ENCODE measurements at places on chromosomes 5 and 9.

DNA sequence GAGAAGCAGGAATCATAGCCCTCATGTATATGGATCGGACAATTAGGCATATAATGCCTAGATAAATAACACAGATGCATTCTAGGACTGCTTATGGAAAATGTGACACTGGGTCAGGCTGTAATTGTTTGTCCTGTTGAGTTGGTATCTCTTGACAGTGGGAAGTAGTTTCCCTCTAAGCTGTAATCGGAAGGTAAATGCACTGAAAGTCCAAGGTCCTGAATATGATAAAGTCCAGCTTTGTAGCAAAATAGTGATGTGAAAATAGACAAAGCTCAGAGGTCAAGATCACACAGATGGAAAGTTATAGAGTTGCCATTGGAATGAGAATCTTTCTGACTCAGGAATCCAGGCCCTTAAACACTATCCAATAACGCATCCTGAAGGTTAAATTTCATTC lies 214.2 kb downstream of the GABRB2 start:
- no peak for DNase-seq

GRCh38 chr5:178288401-178289368 lies 56.1 kb upstream of the PHYKPL start:
- no peak for DNase-seq

DNA sequence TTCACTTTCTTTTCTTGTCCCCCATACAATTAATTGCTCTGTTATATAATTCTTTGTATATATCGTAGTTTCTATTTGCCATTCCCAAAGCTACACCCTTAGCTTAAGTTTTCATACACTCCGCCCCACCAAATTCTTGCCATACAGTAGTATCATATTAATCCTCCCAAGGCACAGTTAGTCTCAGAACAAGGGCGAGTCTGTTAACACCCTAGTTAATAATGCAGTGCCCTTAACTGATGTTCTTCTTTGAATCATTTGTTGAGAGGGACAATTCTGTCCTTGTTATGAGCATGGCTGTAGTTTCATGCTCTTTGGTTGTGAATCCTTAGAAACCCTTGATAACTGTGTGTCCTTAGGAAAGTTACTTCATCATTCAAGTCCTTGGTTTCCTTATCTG lies 206.2 kb downstream of the CFAP90 start:
- no peak for DNase-seq

DNA sequence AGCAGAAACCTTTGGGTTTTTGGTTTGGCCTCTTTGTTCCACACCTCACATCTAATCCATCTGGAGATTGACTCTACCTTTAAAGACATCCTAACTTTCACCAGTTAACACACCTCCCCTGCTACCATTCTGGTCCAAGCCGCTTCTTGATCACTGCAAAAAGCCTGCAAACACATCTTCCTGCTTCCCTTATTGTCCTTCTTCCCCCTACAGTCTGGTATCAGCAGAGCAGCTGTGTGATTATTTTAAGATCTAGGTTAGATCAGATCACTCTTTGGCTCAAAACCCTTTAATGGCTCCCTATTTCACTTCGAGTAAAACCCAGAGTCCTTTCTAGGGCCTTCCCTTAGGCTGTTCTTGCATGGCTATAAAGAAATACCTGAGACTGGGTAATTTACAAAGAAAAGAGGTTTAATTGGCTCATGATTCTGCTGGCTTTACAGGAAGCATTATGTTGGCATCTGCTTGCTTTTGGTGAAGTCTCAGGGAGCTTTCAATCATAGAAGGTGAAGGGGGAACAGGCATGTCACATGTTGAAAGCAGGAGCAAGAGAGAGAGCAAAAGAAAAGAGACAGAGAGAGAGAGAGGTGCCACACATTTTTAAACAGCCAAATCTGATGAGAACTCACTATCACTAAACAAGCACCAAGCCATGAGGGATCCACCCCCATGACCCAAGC lies 1.5 kb upstream of the TEX10 start:
- DNase-seq, result no peak

GRCh38 chr5:119405419-119405818 lies 46.9 kb upstream of the HSD17B4 start:
- peak; percentile 63 for DNase-seq

GRCh38 chr5:51203598-51203997 lies 179.7 kb upstream of the ISL1 start:
- DNase-seq, result no peak

DNA sequence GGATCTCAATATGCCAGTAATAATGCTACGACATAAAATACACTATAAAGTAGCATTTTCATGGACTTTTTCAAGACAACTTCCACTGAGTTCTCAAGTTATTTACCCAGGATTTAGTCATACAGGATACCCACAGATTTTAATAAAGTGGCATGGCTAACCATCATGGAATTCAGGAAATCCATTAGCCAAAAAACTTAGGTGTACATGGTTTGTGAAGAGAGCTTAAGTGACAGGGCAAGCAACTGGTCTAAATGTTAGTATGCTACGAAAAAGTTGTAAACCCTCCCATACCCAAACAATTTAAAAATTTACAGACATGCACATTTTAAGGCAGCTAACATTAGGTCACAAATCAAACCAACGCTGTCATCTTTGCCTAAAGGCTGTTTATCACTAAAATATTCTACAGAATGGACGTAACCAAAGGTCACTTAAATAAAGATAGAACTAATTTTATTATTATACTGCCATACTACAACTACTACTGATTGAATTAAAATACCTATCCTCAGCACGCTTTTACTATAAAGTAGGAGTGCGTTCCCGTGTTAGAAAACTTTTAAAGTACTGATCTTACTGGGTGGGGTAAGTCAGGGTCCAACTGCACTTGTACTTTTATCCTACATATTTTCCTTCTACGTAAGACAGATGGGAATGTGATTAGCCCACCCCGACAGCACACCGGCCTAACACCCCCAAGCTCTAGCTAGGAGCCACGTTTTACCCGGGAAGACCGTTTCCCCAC lies 1.1 kb downstream of the UBTD2 start:
- no peak for DNase-seq

DNA sequence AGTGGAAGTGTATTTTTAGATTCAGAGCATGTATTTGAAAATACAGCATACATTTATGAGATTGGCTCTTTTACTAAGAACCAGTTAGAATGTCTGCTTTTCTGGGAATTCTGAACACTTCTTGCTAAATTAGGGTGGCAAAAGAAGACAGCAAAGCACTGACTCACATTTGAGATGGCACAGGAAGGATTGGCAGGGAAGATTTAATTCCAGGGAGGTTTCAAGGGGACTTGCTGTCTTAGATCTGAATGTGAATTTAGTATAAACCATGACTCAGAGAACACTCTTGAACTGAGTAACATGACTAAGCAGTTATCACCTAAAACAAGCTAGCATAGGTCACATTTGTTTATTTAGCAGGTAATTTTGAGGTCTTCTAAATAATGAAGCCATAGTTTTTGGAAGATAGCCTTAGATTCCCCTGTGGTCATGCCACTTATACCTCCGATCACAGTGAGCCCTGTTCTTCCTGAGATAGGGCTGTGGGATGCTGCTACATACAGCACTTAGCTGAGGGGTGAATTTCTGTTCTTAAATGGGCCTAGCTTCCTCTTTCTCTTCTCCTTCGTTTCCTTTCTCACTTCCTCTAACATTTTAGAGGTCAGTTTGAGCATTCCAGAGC lies 173.8 kb downstream of the PCSK1 start:
- DNase-seq, result peak; percentile 53

DNA sequence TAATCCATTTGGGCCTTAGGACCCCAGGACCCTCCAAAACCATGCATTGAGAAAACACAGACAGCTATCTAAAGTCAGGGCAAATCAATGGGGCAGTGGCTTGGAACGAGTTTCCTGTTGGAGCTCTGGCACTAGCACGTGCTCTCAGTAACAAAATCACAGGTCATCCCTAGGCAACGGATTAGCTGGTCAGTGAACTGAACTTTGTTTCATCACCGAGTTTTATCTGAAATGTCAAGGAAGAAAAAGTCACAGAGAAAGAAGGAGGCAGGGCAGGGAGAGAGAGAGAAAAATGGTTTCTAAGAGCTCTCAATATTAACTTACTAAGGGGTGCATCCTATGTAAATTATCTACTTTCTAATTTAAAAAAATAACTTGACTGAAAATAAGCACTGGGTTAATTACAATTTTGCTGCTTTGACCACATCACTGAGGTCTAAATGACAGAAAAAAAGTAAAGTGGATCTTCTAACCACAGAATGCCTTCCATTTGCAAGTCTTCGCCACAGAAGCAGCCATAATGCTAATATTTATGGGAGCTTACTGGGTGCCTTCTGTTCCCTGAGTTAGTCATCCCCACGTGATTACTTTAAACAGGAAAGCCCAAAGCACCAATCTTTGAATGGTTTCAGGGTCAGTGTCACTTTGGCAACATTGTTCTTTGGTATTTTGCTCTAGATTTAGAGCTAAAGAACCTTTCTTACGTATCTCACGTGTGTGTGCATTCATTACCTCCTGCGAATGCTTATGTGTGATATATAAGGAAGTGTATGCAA lies 503.9 kb downstream of the RASEF start:
- DNase-seq, result no peak

GRCh38 chr9:109945573-109945972 lies 165.6 kb downstream of the PALM2AKAP2 start:
- DNase-seq, result no peak

DNA sequence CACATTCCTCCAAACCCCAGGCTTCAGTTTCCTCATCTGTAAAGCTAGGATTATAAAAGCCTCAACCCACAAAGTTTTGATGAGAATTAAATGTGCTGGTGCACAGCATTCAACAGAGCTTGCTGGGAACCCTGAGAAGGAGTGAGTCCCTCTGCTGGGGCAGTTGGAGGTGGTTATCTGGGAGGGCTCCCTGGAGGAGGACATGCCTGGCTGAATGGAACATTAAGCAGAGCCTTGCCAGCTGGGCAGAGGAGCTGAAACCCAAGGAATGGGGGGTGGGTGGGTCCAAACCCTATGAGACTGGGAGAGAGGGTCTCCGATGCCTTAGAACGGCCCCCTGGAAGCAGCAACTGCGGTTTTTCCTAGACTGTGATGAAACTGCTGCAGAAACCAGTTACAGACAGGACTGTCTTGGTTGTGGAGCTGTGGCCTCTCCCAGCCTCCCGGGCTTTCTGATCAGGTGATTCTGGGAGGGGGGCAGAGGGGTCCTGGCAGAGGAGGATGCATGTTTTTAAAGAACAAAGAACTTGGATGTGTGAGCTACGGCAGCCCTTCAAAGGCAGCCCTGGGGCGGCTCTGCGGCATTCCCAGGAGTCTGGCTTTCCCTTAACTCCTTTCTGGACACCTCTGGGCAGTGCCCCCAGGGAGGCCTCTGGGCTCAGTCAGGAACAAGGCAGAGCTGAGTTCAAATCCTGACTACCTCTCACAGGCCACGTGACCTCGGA lies 20.8 kb downstream of the FIBCD1 start:
- no peak for DNase-seq

DNA sequence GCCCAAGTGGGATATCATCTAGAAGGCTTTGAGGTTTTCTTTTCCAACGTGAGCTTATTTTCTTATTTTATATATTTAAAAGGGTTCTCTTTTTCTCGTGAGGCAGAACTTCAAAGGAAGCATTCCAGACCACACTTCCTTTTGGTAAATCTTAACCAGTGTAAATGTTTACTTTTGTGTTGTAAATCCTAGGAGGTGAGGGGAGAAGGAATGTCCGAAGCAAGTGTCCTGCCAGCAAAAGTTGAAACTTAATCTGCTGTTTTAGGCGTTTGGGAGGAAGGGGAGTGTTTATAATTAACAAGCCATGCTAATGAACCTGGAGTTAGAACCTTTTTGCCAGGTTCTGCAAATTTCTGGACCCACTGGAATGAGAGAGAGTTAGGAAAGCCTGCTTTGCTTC lies 37.9 kb downstream of the WWC1 start:
- DNase-seq, result no peak

DNA sequence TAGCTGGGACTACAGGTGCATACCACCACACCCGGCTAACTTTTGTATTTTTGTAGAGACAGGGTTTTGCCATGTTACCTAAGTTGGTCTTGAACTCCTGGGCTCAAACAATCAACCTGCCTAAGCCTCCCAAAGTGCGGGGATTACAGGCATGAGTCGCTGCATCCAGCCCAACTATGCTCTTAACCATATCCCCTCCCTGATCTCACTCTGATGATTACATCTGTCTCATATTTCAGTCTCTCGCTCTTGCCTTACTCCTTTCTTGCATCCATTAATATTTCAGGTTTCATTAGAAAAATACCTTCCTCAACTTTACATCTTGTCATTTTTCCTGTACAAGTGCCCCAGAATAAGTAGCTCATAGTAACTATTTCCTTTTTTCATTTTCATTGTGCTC lies 61.0 kb upstream of the BASP1 start:
- DNase-seq, result no peak

GRCh38 chr5:151742870-151743294 lies 15.5 kb downstream of the ATOX1 start:
- DNase-seq, result no peak

GRCh38 chr9:97830884-97831829 lies 21.9 kb upstream of the FOXE1 start:
- no peak for DNase-seq

GRCh38 chr5:178119915-178120606 lies 6.7 kb downstream of the N4BP3 start:
- no peak for DNase-seq

GRCh38 chr5:17317473-17317872 lies 100.0 kb downstream of the BASP1 start:
- no peak for DNase-seq

DNA sequence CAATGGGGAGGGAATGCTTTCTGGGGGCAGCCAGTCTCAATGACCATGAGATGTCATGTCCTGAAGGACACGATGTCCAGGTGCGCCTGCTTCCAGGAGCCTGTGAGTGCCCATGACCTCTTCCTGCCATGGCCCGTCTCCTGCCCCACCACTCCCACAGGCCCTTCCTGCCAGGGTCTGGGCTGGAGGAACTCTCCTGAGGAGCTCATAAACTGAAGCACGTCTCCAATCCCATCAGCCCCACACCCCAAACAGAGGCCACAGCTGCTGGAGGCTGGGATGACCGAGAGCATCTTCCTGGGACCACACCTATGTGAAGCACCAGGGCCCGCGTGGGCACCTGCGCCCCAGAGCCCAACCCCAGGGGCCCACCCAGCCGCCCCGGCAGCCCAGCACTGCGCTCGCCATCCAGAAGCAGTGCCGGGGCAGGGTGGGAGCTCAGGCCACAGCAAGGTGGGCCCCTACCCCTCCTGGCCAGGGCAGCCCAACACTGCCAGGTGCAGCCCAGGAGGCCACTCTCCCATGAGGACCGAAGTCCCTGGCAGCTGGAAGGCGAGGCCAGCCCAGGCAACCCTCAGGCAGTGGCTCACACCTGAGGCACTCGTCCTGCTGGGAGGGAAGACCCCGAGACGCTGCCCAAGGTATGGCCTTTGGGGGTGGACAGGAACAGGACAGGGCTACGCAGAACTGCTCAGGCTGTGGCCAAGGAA lies 53.9 kb upstream of the UBAC1 start:
- DNase-seq, result no peak

DNA sequence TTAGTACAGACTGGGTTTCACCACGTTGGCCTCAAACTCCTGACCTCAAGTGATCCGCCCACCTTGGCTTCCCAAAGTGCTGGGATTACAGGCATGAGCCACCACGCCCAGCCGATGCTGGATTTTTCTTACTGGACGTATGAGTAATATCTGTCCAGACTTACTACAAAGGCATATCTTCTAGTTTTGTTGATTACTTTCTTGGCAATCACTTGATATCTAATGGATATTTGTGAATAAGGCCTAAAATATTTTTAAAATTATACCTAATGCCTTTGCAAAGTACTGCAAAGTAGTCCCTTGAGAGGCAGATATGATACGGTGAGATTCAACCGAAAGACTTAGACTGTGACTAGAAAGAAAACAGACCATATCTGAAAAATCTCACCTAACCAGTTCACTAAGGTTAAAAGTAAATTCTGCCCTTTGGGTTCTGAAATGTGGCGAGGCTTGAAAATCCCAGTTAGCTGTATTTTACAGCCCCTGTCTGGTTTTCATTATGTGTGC lies 152.1 kb downstream of the GNAQ start:
- DNase-seq, result no peak
